PC-9 (cell line): ENCODE measurements at places on chromosomes 12 and 14. TPM values are rescaled to one million over a fixed set of nuclear protein-coding genes. Genes with fewer than 3 reads are reported as not detected.

DNA sequence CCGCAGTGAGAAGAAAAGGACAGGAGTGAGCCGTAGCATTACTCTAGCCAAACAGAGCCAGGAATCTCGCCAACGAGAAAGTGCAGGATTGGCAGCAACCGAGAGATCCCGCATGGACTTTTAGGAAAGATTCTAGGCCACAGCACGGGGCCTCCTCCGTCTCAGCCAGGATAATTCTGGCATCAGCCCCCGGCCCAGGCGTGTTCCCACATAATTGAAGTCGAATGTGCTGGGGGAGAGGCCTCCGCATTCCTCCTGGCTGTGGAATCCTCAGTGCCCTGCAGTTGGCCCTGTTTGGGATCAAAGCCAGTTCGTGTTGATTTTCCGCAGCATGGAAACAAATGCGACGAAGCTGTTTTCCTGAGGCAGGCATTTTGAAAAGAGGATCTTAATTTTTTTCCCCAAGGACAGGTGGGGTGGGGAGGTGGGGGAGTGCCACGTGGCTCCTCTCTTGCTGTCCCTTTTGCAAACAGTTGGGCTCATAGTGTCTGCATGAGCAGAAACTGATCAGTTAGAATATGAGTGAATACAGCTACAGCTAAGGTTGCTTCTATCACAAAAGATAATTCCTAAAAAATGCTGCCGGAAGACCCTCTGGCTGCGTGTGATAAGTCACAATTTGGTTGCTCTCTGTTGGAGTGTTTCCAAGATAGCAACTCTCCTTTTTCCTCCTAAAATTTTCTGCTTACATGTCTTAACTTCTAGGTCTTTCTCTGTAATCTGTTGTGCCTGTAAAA, 37.3 kb upstream of the ATXN2 start:
- DNase-seq, result no peak

The PLA2G1B gene
- not detected in 2 replicates for total RNA-seq

GRCh38 chr12:6230321-6231110, 30.3 kb downstream of the CD9 start:
- DNase-seq, result no peak

The CCDC38 gene
- 0.25 and 0.35 TPM in 2 replicates for total RNA-seq

DNA sequence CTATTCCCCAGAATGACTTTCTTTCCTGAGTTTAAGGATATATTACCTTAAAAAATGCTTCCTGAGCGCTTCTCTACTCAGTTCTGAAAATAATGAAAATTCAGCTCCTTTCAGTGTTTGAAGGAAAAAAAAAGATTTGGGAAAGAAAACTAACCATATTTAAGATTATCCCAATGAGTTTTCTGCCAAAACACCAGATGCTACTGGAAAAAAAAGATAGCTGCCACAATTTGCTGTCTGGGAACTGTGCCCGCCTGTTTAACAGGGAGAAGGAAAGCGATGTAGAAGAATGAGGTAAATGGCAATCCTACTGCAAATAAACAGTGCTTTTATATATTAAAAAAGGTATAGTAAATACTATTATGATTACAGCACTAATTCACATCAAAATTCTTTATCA, 367.6 kb upstream of the PRICKLE1 start:
- DNase-seq, result no peak

GRCh38 chr12:119325813-119326212, 8.7 kb upstream of the CCDC60 start:
- no peak for DNase-seq

GRCh38 chr12:88781909-88782308, 201.6 kb upstream of the KITLG start:
- peak; percentile 50 for DNase-seq

DNA sequence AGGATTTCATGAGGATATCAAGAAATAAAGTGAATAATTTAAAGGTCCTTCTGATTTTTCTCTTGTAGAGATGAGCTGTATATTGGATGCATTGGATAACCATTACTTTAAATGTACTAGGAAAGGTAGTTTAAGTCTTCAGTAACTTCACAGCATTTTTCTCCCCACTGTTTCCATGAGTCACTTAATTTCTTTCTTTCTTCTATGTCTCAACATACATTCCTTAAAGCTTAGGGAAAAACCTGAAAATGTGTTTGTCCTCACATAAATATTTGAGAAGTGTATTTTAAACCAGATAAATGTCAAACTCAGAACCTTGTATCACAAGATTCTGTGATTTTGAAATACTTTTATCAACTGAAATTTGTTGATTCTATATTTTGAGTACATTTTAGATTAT, 1970.2 kb upstream of the FLRT2 start:
- DNase-seq, result no peak

The SLC24A4 gene
- not detected in 2 replicates for total RNA-seq

DNA sequence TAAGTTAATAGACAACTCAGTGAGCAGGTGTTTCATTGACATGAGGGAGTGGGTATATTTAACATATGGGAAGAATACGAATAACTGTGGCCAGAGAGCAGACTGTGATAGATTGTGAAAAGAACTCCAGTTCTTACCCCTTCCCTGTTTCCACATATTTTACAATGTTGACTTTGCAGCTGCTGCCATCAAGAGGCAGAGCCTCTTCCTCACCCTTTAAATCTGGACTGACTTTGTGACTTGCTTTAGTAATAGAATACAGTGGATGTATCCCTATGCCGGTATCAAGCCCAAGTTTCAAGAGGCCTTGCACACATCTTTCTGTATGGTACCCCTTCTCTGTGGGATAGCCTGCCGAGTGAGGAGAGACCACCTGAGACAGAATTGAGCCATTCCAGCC, 356.7 kb downstream of the ETNK1 start:
- DNase-seq, result no peak

GRCh38 chr14:102811254-102811963, 34.2 kb downstream of the TRAF3 start:
- DNase-seq, result no peak

DNA sequence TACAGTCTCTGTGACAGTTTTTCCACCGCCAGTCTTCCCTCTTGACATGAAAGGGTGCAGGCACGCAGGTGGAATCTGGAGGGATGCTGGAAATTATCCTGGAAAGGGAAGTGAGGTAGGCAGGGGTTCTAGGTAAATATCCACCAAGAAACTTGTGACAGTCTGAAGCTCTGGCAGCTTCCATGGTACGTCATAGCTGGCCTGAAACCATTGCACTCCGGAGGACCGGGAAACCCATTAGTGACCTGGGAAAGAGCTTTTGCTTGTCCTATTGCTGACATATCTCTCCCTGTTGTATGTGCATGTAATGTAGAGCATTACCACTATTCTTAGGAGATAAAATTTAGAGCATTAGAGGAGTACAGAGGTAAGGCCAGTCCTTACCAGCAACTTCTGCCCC, 275.9 kb downstream of the EGLN3 start:
- no peak for DNase-seq

GRCh38 chr12:38350342-38351174, 34.0 kb downstream of the ALG10B start:
- DNase-seq, result no peak

GRCh38 chr14:99118046-99118721, 153.8 kb downstream of the BCL11B start:
- no peak for DNase-seq

The INSM2 gene
- not detected in 2 replicates for total RNA-seq

DNA sequence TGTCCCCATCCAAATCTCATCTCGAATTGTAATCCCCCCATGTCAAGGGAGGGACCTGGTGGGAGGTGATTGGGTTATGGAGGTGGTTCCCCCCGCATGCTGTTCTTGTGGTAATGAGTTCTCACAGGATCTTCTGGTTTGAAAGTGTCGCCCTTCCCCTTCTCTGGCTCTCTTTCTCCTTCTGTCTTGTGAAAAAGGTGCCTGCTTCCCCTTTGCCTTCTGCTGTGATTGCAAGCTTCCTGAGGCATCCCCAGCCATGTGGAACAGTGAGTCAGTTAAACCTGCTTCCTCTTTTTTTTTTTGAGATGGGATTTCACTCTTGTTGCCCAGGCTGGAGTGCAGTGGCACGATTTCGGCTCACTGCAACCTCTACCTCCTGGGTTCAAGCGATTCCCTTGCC, 104.0 kb downstream of the CCDC91 start:
- DNase-seq, result no peak

GRCh38 chr14:103808403-103809001, 38.9 kb downstream of the PPP1R13B start:
- peak; percentile 49 for DNase-seq

The TAS2R7 gene
- total RNA-seq, result not detected in 2 replicates

GRCh38 chr14:89418452-89418851, 1.4 kb upstream of the FOXN3 start:
- DNase-seq, result no peak

The MYL6B gene
- total RNA-seq, result 120 and 121 TPM in 2 replicates

- DNase-seq, result no peak
Measured at GRCh38 chr12:21614506-21614905, 9.9 kb upstream of the GYS2 start.

GRCh38 chr14:91227183-91227628, 17.3 kb downstream of the GPR68 start:
- no peak for DNase-seq

GRCh38 chr14:92589213-92589852, 75.8 kb downstream of the RIN3 start:
- DNase-seq, result no peak

DNA sequence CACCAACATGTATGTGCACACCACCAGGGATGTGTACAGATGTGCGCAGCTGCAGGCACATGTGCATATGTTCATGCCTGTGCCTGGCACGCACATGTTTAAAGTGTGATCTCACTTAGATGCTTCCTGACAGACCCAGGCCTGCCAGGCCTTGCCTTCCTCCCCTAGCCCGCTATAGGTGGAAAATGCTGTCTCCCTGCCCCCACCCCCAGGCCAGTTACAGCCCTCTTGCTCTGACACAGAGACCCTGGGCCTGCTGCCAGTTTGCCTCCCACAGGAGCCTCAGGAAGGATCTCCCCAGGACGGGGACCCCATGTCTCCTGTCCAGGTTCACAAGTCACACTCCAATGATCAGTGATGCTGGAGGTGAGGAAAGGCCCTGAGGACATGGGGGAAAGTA, 21.6 kb downstream of the FIGNL2 start:
- no peak for DNase-seq

DNA sequence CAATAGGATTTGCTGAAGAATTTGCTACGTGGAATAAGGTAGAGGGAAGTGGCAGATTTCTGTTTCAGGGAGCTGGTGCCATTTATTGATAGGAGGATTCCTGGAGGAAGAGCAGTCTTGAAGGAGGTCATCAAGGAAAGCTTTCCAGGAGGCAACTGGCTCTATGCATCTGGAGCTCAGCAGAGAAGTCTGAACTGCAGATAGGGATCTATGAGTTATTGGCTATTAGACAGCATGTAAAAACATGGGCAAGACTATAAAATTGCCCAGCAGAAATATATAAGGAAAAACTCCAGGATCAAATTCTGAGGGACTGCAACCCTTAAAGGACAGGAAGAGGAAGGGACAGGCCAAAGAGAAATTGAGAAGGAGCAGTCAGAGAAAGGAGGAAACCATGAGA, 8.9 kb upstream of the RAP1B start:
- no peak for DNase-seq

GRCh38 chr12:75623631-75624154, 112.3 kb upstream of the KRR1 start:
- peak; percentile 69 for DNase-seq

The IRAK3 gene
- total RNA-seq, result 0.07 TPM in 1 of 2 replicates, not detected in the other

- peak; percentile 33 for DNase-seq
Measured at GRCh38 chr12:50642035-50642451, 121.9 kb upstream of the ATF1 start.

DNA sequence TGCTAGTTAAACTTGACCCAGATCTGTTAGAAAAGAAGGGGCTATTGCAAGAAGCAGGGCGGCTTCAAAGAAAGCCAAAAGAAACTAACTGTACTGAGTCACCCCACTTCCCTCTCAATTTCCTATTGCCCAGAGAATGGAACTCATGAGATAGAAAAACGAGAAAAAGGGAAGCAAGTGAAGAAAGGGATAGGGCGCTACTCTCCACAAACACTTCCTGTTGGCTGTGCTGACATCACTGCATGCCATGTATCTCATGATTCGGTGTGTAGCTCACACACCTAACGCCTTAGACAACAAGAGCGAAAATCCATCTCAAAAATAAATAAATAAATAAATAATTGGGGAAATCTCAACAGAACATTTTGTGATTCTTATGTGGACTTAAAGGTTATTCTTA, 13.0 kb upstream of the P2RX4 start:
- DNase-seq, result no peak

The SLC2A3 gene
- total RNA-seq, result 24.9 and 26.2 TPM in 2 replicates

- DNase-seq, result no peak
Measured at GRCh38 chr12:54587315-54587873, 1.1 kb downstream of the PPP1R1A start.

DNA sequence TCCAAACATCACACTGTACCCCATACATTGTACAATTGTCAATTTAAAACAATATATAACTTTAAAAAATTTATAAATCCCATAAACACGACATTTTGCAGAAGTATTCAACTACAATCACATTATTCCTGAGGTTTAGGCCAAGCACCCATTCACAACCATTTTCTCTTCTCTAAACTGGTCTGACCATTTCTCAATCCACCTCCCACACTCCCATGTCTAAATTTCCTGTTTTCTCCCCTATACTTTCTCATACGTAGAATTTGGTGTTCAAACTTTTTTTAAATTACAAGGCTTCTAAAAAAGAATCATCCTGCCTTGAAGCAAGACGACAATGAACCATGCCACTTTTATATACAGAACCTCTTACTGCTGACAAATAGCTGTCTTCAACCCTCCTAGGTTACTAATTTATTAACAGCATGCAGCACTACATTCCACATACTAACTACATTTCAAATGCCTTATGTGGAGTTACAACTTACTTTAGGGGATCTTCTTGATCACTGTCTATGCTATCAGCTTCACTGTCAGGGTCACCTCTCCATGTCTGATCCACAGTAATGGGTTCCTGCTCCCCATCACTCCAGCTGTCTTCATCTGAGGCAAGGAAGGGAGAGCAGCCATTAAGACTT, 3.4 kb downstream of the KANSL2 start:
- no peak for DNase-seq

The TXNRD1 gene
- total RNA-seq, result 1,205 and 1,250 TPM in 2 replicates
